Bronchial smooth muscle cell (primary cell): ENCODE measurements at places on chromosomes 16 and 17. TPM values are rescaled to one million over a fixed set of nuclear protein-coding genes. Genes with fewer than 3 reads are reported as not detected.

EFNB3 gene
- total RNA-seq = 0.86 and 0.95 TPM in 2 replicates

SEZ6L2 gene
- total RNA-seq = 5.5 and 7.5 TPM in 2 replicates

CCL17 gene
- total RNA-seq = not detected in 2 replicates

CCL3 gene
- total RNA-seq = not detected in 2 replicates

ANKRD40CL gene
- not detected in 2 replicates for total RNA-seq

ABCA6 gene
- total RNA-seq = 31.7 and 55.2 TPM in 2 replicates

CTRL gene
- total RNA-seq = 0.63 and 2.3 TPM in 2 replicates

CIBAR2 gene
- not detected in 2 replicates for total RNA-seq

KCNJ18 gene
- total RNA-seq = not detected in 2 replicates

ADAM11 gene
- total RNA-seq = 0.32 and 0.60 TPM in 2 replicates

WFIKKN1 gene
- total RNA-seq = 0.09 and 0.32 TPM in 2 replicates

MGRN1 gene
- total RNA-seq = 20.3 and 21.6 TPM in 2 replicates

SKA2 gene
- 19.1 and 32.6 TPM in 2 replicates for total RNA-seq

CTF1 gene
- total RNA-seq = 0.94 and 4.3 TPM in 2 replicates

SMIM5 gene
- not detected in 2 replicates for total RNA-seq

XAF1 gene
- total RNA-seq = 27.4 and 42.6 TPM in 2 replicates

TVP23C gene
- 32.6 and 35.3 TPM in 2 replicates for total RNA-seq

BICDL2 gene
- total RNA-seq = 0.17 and 0.32 TPM in 2 replicates

RAB11FIP4 gene
- total RNA-seq = 0.16 and 3.6 TPM in 2 replicates

ABHD15 gene
- 7.7 and 8.2 TPM in 2 replicates for total RNA-seq

NAGPA gene
- 13.2 and 21.5 TPM in 2 replicates for total RNA-seq

ABCC1 gene
- 88.0 and 142 TPM in 2 replicates for total RNA-seq
